AG09319 (cell line): ENCODE measurements at places on chromosomes 11 and 22.
A peak's percentile ranks its signal among the peaks of the same experiment; 100 is the strongest.

DNA sequence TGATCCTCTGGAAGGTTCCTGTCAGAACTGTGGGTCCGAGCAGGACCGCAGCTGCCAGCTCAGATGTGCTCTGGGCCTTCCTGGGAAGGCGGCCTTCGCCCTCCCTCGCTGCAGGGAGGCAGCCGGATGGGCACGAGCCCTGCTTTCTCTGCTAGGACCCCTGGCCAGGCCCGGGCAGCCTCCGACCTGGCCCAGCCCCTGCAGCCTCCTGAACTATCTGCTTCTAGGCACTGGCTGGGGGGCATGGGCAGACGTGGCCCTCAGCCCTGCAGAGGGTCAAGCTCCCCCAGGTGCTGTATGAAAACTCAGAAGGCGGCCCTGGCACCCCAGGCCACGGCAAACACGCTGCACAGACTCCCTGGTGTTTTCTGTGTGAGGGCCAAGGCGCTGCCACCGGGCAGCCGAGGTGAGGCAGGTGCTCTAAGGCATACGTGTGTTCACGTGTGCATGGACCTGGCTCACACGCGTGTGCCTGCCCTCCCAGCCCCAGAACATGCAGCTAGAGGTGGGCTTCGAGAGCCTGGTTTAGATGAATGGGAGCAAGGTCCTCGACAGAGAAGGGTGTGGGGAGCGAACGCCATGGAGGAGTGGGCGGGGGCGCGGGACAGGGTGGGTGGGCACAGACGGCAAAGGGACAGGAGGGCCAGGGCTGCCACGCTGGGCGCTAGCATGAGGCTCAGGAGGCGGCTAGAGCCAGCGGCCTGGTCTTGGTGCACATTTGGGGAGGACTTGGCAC is 4.3 kb downstream of the LRFN4 start:
- no peak for DNase-seq

- no peak for DNase-seq
These were observed 3.5 kb upstream of the CELSR1 start for GRCh38 chr22:46540874-46541273.

DNA sequence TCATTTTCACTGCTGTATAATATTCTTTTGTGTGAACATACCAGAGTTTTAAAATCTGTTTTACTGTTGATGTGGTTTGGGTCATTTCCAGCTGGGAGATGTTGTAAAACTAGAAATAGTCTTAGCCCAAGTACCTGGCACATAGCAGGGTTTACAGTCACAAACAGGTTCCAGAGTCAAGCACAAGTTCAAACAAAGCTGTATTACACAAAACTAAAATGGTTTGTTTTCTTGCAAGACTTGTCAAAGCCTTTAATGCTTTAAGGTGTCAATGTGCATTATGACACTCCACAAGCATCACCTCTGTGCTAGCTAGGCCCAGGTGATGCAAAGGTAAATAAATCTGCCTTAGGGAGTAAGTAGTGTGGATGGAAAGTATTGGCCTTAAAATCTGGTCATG is 379.1 kb downstream of the MN1 start:
- no peak for DNase-seq

DNA sequence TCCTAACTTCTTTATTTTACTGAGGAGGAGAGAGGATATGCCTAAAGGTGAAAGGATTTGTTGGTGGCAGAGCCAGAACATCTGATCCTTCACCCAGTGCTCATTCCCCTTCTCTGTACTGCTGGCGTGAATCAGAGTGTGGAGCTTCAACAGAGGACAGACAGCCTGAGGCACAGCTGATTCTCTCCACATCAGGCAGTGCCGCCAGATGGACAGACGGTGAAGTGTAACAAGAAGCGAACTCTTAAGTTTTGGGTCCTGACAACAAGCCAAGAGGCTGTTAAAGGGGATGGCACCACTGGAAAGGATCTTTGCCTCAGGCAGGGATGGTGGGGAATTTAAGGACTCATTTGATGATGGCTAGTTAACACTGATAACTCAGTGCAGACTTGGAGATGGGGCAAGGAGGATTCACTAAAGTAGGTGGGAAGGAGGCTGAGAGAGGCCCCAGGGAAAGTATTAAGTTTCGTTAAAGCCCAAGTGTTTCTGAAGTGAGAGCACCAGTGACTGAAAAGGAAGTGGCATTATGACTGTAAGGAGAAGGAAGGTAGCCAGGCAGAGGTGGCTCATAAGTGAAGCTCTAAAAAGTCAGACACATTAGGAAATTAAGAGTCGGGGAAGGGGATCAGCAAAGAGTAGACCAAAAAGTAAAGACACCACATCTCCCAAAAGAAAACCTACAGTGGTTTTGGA is 81.3 kb downstream of the CLPB start:
- DNase-seq: peak; percentile 63

DNA sequence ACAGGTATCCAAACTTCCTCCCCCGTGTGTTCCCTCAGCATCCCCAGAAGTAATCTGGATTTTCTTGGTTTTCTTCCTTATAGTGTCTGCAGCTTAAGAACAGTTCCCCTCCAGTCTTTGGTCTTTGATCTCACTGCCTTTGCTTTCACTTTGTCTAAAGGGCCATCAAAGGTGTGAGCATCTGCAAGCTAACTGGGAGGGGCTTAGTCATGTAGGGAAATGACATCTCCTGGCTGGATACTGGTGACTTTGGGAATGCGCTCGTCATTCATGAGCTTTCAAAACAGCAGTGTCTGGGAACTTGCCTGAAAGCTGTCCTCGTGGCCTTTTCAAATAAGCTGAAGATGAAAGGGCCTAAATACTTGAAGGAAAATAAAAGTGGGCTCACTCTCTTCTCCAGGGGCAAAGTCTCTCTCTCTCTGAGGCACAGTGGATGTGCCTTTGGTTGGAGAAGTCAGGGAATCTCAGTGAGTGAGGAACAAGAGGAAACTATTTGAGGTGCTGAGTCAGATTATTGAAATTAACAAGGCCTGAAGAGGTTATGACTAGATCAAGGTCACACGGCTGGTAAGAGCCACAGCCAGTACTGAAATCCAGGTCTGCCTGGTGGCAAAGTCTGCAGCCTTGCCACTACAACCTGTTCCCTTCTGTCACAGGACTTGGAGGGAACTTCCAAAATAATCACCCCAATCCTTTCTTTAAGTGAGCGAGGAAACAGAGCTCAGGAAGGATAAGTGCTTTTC is 45.6 kb upstream of the TENM4 start:
- DNase-seq: no peak

DNA sequence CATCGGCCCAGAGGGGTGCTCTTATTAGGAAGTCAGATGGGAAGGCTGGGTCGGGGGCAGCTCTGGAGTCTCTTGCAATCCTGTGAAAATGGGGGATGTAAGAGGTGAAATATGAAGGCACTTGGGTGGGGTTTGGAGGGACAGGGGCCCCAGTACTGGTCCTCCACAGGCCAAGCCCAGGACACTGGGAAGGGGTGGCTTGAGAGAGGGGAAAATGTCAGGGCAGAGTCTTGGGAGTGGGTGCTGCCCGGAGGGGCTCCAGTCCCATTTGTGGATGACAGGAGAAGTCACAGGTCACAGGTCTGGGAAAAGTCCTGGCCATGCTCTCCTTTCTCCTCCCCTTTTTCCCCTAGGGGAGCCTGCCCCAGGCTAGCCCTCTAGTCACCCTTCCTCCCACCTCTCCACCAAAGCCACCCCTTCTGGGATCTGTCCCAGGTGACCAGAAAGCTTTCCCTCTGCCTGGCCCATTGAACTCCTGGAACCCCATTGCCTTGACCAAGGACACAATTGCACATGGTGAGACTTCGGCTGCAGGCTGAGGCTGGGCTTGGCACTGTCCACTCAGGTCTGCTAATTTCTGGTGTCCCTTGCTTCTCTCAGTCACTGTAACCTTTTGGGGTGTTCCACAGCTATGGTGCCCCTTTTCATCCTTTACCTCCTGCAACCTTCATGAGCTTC is 1465.0 kb downstream of the TBC1D22A start:
- DNase-seq: no peak

- no peak for DNase-seq
These were observed 42.9 kb upstream of the ARHGAP32 start for GRCh38 chr11:129234978-129235377.

DNA sequence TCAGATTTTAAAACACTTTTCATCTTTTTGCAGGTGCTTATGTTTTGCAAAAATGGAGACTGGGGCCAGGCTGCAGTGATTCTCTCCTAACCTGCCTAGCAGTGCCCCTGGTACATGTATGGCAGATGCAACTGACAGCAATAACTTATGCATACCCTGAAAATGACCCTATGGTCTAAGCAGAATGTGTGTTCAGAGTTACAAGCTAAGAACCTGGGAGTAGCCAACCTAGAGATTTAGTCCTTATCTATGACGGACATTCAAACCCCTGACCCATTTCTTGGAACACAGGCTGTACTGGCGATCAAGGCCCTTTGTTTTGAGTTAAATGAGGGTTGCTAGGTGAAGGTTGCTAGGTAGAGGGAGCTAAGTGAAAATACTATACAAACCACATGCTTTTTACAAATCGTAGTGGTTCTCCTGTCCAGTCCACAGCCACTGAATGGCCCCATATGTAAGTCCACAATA is 184.9 kb upstream of the SESN3 start:
- no peak for DNase-seq

DNA sequence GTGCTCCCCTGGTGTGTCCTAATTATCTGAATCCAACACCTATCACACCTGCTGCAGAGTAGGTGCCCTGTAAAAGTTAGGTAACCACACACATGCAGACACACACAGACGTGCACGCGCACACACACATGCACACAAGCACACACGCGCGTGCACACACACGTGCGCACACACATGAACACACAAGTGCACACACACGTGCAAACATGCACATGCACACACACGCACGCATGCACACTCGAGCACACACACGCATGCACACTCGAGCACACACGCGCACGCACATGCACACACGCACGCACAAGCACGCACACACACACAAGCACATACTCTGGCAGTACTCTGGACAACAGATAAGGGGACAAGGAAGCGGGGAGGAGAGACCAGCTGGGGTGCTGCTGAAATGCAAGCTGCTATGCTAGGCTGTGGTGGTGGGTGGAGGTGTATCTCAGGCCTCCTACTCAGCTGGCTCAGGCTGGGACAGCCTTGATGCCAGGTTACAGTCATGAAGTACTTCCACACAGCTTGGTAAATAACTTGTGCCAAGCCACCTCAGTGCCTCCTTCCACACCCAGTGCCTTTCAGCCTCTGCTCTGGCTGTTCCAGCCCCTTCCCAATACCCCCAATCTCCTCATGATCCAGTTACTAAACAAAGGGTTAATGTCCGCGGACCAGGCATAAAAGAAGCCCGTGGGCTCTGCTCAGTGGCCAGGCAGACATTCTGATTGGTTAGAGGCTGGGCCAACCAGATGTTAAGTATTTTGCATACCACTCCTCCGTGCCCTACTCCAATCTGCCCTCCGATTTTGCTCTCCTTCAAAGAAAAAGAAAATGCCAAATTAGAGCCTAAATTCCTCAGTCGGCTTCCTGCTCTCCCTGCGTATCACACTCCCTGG is 374.1 kb downstream of the TENM4 start:
- DNase-seq: no peak

- no peak for DNase-seq
These were observed 25.0 kb downstream of the MAML2 start for GRCh38 chr11:96317985-96318384.

DNA sequence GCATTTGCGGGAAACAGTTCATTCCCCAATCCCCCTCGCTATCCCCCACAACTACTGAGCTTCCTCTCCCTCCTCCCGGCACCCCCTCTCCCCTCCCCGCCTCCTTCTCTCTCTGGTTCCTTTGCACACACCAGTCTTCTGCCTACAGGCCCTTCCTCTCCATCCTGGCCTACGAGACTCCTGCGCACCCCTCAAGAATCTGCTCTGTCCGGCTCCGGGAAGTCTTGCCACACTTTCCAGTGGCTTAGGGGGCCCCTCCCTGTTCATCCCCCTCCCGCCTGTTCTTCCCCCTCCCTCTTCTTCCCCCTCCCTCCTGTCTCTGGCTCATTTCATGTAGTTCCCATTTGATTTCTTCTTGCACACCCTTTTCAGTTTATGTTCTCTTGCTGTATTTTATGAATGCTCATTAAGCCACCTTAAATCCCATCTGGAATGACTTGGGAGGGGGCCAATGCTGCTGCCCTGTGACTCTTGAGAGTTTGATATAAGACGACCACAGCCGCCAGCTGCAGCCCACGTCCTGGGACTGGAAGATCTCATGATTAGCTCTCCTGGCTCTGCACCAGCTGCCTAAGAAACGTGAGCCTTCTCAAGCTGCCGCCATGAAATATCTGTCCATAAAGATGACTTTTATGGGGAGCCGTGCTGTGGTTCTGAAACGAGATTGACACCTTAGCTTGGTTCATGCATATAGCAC is 50.9 kb downstream of the RPS6KA4 start:
- DNase-seq: no peak

DNA sequence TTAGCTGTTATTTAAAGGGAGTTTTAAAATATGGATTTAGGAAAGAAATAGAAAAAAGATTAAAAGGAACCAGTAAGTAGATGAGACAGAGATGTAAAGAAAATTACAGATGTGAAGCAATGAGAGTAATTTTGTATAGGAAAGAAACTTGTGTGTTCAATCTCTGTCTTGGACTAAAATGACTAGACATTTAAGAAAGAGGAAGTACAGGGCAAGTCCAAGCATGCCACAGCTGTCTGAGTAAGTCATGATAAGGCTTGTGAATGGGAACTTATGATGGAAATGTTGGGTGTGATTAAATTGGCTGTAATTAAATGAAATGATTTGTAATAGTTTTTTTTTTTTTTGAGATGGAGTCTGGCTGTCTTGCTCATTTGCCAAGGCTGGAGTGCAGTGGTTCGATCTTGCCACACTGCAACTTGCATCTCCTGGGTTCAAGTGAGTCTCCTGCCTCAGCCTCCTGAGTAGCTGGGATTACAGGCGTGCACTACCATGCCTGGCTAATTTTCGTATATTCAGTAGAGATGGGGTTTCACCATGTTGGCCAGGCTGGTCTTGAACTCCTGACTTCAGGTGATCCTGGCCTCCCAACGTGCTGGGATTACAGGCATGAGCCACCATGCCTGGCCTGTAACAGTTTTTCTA is 5.9 kb upstream of the ACY3 start:
- no peak for DNase-seq

DNA sequence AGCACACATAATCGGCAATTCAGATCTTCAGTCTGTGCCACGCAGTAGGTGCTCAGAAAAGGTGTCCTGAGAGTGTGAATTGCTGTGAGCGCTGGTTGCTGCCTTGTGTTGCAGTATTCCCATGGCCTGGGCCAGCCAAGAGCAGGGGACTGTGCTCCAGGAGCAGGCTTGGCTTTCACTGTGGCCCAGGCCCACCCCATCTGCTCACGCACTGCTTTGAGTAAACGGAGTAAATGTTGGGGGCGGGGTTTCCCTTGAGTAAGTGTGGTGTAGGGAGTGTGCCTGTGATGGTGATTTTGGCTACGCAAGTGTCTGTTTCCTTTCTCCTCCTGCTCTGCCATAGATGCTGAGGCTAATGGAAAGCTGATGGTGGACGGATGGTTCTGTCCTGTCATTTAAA is 2.3 kb downstream of the CTTN start:
- DNase-seq: no peak
